Left ventricle myocardium inferior (tissue), 1 donor: ENCODE measurements at places on chromosomes 7 and 10. TPM values are rescaled to one million over a fixed set of nuclear protein-coding genes. Genes with fewer than 3 reads are reported as not detected.

CDK14 gene
- 18.7 TPM for total RNA-seq

ZNF736 gene
- 4.1 TPM for total RNA-seq

RASA4B gene
- total RNA-seq = 5.7 TPM

GRCh38 chr10:30392564-30392990 lies 41.4 kb upstream of the MAP3K8 start:
- DNase-seq = peak; percentile 68

DNA sequence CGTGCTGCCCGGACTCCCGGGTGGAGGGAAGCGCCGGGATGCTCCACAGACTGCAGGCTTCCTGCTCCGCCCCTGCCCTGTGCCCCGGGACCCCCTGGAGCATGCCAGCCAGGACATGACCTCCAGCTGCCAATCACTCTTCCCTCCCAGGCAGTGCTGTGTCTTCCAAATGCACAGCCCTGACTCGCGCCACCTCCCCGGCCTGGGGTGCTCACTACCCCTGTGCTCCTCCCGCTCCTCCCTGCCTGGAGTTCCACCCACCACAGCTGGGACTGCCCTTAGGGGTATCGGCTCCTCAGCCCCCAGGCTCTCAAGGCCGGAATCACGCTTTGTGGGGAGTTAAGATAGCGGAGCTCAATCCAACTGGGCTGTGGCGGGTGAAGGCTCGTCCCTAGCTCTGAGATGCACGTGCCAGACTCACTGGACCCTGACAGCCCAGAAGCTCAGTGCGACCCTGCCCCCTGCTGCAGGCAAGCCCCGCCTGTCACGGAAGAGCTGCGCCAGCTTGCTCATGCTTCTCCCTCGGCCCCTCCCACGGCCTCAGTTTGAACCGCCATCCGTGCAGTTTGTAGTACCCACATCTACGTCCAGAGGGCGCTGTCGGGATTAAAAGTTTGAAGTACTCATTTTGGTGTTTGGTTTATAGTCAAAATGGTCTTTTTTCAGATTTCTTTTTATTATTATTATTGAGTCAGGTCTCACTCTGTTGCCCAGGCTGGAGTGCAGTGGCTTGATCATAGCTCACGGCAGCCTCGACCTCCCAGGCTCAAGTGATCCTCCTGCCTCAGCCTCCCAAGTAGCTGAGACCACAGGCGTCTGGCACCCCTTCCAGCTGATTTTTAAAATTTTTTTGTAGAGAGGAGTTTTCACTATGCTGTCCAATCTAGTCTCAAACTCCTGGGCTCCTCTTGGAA lies 142.5 kb upstream of the TCERG1L start:
- peak; percentile 66 for DNase-seq

DNA sequence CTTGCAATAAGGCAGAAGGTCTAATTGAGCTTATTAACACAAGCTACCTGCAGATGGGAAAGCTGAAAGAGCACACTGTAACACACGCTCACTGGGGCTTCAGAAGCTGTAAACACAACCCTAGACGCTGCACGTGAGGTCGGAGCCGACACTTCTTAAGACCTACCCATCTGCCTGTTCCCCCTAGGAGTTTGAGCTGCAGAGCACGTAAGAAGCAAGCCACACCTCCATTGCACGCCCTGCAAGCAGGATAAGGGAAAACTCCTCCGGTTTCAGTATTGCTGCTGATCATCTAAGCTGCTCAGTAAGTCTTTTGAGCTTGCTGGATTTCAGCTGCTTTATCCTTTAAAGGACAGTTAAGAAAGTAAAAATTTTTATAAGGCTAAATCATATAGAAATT lies 244.0 kb upstream of the ZWINT start:
- no peak for DNase-seq

- DNase-seq = no peak
These were observed 27.5 kb downstream of the STRA8 start for GRCh38 chr7:135260930-135261721.
